A549 treated with DMSO at 1 μM for 4 hours (cell line): ENCODE measurements at places on chromosomes 3 and 15. TPM values are rescaled to one million over a fixed set of nuclear protein-coding genes. Genes with fewer than 3 reads are reported as not detected.

IGSF11 gene
- 4.7 to 5.5 TPM (median 5.0 TPM) in 5 replicates for total RNA-seq

SLC6A6 gene
- total RNA-seq = 90.4 to 125 TPM (median 108 TPM) in 5 replicates

SNX33 gene
- 12.9 to 18.5 TPM (median 16.1 TPM) in 5 replicates for total RNA-seq

DVL3 gene
- 18.3 to 29.0 TPM (median 24.6 TPM) in 5 replicates for total RNA-seq

CD200R1L gene
- not detected in 5 replicates for total RNA-seq

C3orf49 gene
- total RNA-seq = not detected in 5 replicates

C3orf22 gene
- not detected in 5 replicates for total RNA-seq

AKAP13 gene
- 45.4 to 52.0 TPM (median 50.1 TPM) in 5 replicates for total RNA-seq

ANKRD63 gene
- total RNA-seq = 0.11 to 0.28 TPM (median 0.20 TPM) in 5 replicates

GHSR gene
- not detected in 5 replicates for total RNA-seq

ALPK3 gene
- 0.09 to 0.28 TPM (median 0.11 TPM) in 5 replicates for total RNA-seq

IQCB1 gene
- total RNA-seq = 10.3 to 12.1 TPM (median 11.6 TPM) in 5 replicates

NANOGP8 gene
- not detected in 5 replicates for total RNA-seq

SCN11A gene
- 0.01 TPM in 1 of 5 replicates, not detected in the others for total RNA-seq

SCAANT1 gene
- 0.79 TPM in 1 of 5 replicates, not detected in the others for total RNA-seq

UBE2E2 gene
- 31.0 to 40.1 TPM (median 35.0 TPM) in 5 replicates for total RNA-seq

ZNF80 gene
- total RNA-seq = not detected in 5 replicates

GPR149 gene
- total RNA-seq = not detected in 5 replicates

PRRT3 gene
- 1.0 to 1.5 TPM (median 1.4 TPM) in 5 replicates for total RNA-seq

ROBO2 gene
- not detected in 5 replicates for total RNA-seq

KNG1 gene
- 0.17 TPM in 1 of 5 replicates, not detected in the others for total RNA-seq

RYR3 gene
- total RNA-seq = 0.12 to 0.53 TPM (median 0.13 TPM) in 4 of 5 replicates, not detected in the other

ALDH1L1 gene
- 0.16 to 0.43 TPM (median 0.24 TPM) in 5 replicates for total RNA-seq

FBXL22 gene
- total RNA-seq = 0.21 to 0.30 TPM (median 0.26 TPM) in 5 replicates

ATR gene
- total RNA-seq = 9.5 to 15.7 TPM (median 13.9 TPM) in 5 replicates

SLC28A2 gene
- total RNA-seq = not detected in 5 replicates

FAM3D gene
- not detected in 5 replicates for total RNA-seq

TIMP4 gene
- total RNA-seq = 10.8 to 14.6 TPM (median 11.3 TPM) in 5 replicates

EHHADH gene
- 1.9 to 3.4 TPM (median 2.4 TPM) in 5 replicates for total RNA-seq

SLC22A13 gene
- total RNA-seq = 0.05 to 0.09 TPM in 2 of 5 replicates, not detected in the others

SKIL gene
- total RNA-seq = 20.9 to 34.6 TPM (median 28.5 TPM) in 5 replicates

CCDC80 gene
- 36.4 to 72.1 TPM (median 53.7 TPM) in 5 replicates for total RNA-seq

HMG20A gene
- total RNA-seq = 26.7 to 33.3 TPM (median 31.2 TPM) in 5 replicates

EOGT gene
- 8.6 to 14.3 TPM (median 10.8 TPM) in 5 replicates for total RNA-seq

CLDN1 gene
- total RNA-seq = 28.6 to 35.6 TPM (median 30.3 TPM) in 5 replicates

NAALADL2 gene
- 0.14 to 0.36 TPM (median 0.24 TPM) in 4 of 5 replicates, not detected in the other for total RNA-seq
